ENCODE measurements at places on chromosomes 12 and 14.

- no peak for DNase-seq
Observed at GRCh38 chr14:95956601-95957460, 80.2 kb downstream of the TUNAR start.

DNA sequence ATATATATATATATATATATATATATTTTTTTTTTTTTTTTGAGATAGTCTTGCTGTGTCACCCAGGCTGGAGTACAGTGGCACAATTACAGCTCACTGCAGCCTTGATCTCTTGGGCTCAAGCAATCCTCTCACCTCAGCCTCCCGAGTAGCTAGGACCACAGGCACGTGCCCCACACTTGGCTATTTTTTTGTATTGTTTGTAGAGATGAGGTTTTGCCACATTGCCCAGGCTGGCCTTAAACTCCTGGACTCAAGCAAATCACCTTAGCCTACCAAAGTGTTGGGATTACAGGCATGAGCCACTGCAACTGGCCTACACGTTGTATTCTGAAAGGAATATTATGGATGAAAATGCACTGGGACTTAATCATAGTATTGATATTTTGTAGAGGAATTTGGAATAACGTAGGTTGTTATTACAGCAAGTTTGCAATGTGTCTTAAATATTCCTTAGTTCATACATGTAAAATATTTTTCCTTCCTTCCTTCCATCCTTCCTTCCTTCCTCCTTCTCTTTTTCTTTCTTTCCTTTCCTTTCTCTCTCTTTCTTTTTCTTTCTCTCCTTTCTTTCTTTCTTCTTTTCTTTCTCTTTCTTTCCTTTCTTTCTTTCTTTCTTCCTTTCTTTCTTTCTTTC lies 862 bp downstream of the KLRB1 start:
- no peak for DNase-seq

DNA sequence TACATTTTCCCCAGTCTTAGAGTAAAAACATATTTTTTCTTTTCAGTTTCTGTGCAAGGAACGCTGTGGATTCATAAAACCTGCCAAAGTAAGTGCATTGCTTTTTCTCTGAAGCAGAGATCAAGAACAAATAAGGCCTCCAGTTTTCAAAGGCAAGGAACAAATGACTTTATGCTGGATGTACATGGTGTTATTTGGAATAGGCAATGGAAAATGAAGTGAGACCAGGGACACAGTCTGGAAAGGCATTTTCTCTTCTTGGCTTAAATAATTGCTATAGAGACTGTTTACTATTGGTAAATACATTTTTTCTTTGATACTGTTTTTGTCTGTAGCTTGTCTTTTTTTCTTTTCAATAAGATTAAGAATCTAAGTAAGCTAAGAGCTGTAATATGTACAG lies 725.9 kb upstream of the MDGA2 start:
- no peak for DNase-seq

DNA sequence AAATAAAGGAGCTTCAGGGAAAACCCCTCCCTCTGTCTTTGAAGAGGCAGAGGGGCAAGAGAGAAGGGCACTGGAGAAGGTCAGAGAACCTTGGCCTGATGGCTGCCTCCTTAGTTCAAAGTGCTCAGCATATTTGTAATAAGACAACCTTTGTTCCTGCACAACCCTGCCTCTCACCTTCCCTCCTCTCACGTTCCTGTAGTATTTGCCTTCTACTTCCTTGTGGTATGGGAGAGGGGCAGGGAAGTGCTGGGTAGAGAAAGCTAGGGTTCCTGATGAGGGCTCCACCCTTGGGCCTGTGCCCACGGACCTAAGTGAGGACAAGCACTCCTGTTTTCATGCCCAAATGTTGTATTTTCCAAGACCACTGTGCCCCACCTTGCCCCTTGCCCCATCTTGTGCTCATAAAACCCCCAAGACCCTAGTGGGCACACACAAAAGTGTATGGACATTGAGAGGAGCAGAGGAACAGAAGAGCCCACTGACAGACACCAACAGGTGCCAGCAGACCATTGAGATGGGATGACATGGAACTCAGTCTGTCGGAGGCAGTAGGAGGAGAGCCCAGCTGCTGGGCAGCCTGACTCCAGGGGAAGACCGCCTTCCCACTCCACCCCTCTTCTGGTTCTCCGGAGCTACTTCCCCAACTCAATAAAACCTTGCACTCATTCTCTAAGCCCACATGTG lies 261.5 kb upstream of the CCDC196 start:
- no peak for DNase-seq

- no peak for DNase-seq
Observed at GRCh38 chr12:128783129-128783574, 40.6 kb downstream of the SLC15A4 start.

- peak; percentile 32 for DNase-seq
Observed at GRCh38 chr12:4763549-4763948, 43.3 kb downstream of the GALNT8 start.

DNA sequence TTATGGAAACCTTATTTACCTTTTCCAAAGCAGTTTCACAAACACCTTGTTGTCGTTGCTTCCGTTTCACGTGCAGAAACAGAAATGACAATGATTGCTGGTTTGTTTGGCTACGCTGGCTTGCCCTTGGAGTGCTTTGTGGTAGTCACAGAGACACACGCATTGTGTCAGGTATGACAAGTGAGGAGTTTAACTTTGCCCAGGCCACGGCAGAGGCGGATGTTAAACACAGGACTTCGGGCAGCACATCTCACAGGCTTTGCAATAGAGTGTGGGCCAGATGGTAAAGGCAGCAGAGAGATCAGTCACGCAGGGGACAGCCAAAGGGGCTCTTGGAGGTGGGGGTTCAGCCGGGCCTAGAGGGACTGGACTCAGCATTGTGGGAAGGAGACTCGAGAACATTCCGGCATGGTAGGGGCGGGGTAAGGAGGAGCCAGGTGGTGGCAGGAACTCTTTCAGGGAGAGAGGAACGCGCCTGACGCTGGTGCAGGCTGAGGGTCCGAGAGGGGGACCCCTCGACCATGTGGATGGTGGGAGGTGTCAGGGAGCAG lies 59.8 kb upstream of the KCNA1 start:
- no peak for DNase-seq

DNA sequence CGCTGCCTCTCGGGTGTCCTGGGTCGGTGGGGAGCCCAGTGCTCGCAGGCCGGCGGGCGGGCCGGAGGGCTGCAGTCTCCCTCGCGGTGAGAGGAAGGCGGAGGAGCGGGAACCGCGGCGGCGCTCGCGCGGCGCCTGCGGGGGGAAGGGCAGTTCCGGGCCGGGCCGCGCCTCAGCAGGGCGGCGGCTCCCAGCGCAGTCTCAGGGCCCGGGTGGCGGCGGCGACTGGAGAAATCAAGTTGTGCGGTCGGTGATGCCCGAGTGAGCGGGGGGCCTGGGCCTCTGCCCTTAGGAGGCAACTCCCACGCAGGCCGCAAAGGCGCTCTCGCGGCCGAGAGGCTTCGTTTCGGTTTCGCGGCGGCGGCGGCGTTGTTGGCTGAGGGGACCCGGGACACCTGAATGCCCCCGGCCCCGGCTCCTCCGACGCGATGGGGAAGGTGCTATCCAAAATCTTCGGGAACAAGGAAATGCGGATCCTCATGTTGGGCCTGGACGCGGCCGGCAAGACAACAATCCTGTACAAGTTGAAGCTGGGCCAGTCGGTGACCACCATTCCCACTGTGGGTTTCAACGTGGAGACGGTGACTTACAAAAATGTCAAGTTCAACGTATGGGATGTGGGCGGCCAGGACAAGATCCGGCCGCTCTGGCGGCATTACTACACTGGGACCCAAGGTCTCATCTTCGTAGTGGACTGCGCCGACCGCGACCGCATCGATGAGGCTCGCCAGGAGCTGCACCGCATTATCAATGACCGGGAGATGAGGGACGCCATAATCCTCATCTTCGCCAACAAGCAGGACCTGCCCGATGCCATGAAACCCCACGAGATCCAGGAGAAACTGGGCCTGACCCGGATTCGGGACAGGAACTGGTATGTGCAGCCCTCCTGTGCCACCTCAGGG lies 679 bp downstream of the ARF6 start:
- peak; percentile 64 for DNase-seq

- DNase-seq = no peak
Observed at GRCh38 chr14:26525085-26525484, 72.7 kb downstream of the NOVA1 start.

- no peak for DNase-seq
Observed at GRCh38 chr14:79167957-79168356, 997.8 kb downstream of the NRXN3 start.
